ENCODE measurements at places on chromosomes 2 and 18. TPM values are rescaled to one million over a fixed set of nuclear protein-coding genes. Genes with fewer than 3 reads are reported as not detected.

DNA sequence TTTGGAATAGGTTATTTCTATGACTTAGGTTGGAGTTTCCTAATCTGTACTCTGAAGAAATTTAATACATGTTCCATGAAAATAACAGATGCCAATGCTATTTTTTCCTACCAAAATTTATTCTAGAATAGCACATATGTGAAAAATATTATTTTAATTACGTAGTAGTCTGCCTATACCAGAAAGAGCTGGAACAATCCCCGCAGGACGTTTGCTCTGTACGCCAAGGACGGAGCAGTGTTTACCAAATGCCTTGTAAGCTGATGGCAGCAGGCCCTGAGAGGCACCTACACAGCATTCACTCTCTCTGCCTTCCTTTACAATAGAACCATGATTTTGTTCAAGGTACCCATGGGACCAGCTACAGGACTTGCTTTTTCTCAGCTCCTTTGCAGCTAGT is 16.8 kb upstream of the SLC1A4 start:
- H3K36me3 ChIP-seq = no peaks in the 10 kb centered on the region
- H3K27me3 ChIP-seq = no peaks in the 10 kb centered on the region
- peaks cover 13% of the 10 kb centered on the region for H3K4me1 ChIP-seq

DNA sequence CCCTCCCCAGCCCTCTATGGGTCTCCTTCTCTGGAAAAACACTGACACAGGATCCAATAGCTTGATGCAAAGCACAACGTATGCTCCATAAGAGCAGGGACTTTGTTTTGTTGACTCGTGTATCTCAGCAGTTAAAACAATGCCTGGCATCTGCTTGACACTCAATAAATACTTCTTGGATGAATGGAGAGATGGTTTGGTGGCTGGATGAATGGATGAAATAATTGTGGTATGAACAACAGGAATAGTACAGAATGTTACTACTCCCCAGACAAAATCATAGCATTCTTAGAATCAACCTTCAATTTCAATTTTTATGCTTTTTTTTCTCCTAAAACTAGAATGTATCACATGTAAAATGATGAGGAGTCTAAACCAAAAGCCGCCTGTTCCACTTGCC is 57.4 kb downstream of the KCNE4 start:
- no peaks in the 10 kb centered on the region for H3K27me3 ChIP-seq
- H3K4me1 ChIP-seq = no peaks in the 10 kb centered on the region
- no peak for DNase-seq
- no peak overlapping the region for H3K27ac ChIP-seq

DNA sequence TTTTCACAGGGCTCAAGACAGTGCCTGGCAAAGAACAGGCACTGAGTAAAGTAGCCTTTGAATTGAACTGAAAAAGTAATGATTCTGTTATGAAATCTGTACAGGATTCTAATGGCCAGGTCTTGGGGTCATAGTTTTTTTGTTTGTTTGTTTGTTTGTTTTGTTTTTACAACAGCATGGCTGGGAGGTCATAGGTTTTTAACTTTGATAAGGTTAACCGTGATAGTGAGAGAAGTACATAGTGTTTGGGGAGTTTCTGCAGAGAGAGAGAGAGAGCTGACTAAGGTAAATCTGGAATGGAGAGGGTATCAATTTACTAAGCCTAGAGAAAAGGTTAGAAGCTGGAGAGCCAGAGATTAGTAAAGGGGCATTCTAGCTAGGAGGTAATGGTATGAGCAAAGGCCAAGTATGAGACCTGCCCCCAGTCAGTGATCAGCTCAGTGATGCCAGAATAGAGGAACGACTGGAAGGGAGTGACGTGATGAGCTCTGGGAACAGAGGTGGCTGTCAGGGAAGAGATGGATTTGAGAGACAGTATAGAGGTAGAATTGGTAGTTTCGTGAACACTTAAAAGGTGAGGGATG is 25.9 kb downstream of the XRCC5 start:
- H3K4me3 ChIP-seq = no peak overlapping the region
- H3K36me3 ChIP-seq = peaks cover 96% of the 10 kb centered on the region

- no peaks in the 10 kb centered on the region for H3K27me3 ChIP-seq
- H3K4me1 ChIP-seq = peaks cover 9% of the 10 kb centered on the region
- DNase-seq = peak; percentile 54
- peak overlapping the region; percentile 42 for H3K27ac ChIP-seq
Measured at GRCh38 chr2:240958366-240959213, 39.8 kb upstream of the SNED1 start.

DNA sequence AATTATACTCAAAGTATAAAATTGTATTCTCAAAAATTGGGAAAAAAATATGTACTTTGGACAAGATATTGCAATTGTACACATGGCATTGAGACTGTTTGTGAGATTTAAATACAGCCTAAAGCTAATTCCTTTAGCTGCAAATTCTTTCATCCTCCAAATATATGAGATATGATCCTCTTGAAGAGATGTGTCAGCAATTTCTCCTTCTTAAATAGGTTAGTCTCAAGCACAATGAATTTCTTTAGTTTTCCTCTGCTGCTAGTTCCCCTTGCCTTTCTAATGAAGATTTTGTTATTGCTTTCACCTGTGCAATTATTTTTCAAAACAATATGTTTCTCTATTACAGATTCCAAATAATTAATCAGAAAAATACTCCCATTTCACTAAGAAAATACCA is 153.4 kb upstream of the GULP1 start:
- no peaks in the 10 kb centered on the region for H3K4me1 ChIP-seq
- no peak for DNase-seq
- no peak overlapping the region for H3K27ac ChIP-seq

GRCh38 chr2:239008677-239009588 is 161.0 kb downstream of the TWIST2 start:
- H3K27me3 ChIP-seq = no peaks in the 10 kb centered on the region
- H3K4me3 ChIP-seq = no peak overlapping the region
- H3K36me3 ChIP-seq = no peaks in the 10 kb centered on the region
- peak; percentile 50 for DNase-seq
- no peaks in the 10 kb centered on the region for H3K4me1 ChIP-seq

DNA sequence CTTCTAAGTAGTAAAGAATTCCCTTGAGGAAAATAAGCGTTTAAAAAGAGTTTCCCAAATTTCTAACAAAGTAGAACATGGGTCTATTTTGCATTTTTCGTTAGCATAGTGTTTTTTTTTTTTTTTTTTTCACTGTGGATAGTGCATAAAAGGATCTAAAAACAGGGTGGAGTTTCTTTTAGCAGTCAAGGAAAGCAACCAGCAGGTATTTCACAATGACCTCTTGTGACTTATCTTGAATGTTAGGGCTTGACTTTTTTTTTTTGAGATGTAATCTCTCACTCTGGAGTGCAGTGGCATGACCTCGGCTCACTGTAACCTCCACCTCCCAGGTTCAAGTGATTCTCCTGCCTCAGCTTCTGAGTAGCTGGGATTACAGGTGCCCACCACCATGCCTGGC is 14.9 kb upstream of the DGKD start:
- no peak overlapping the region for H3K27ac ChIP-seq
- H3K36me3 ChIP-seq = no peaks in the 10 kb centered on the region
- H3K4me3 ChIP-seq = no peak overlapping the region
- H3K27me3 ChIP-seq = no peaks in the 10 kb centered on the region
- no peaks in the 10 kb centered on the region for H3K4me1 ChIP-seq

GRCh38 chr2:235270291-235270690 is 223.6 kb upstream of the AGAP1 start:
- H3K4me3 ChIP-seq = no peak overlapping the region
- H3K27me3 ChIP-seq = no peaks in the 10 kb centered on the region
- H3K36me3 ChIP-seq = no peaks in the 10 kb centered on the region
- no peak for DNase-seq
- H3K27ac ChIP-seq = no peak overlapping the region

The PMAIP1 gene
- total RNA-seq = not detected

The TLK1 gene
- total RNA-seq = 32.2 TPM
